Left lung (tissue), 14 donors: ENCODE measurements at places on chromosomes 13 and 19. TPM values are rescaled to one million over a fixed set of nuclear protein-coding genes. Genes with fewer than 3 reads are reported as not detected.
A peak's percentile ranks its signal among the peaks of the same experiment; 100 is the strongest.

DNA sequence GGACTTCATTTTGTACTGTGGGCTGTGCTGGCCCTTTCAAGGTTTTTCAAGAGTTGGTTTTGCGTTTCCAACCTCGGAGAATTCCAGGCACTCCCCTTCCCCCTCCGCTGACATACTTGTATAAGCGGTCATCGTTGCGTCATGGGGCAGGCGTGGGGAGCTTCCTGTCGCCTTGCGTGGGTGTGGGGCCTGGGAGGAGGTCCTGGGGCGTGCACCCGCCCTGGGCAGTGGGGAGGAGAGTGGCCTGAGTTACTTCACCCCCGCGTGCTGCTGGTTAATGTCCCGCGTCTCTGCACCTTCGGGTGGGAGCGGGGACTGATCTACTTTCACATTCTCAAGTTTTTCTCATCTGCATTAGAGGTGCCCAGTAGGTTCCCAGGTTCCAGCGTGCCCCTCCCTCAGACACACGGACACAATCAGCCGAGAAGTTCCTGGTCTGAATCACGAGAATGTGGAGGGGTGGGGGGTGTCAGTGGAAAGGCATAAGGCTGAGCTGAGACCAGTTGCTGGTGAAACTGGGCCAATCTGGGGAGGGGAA, 4.1 kb downstream of the IER2 start:
- no peaks in the 10 kb centered on the region for H3K36me3 ChIP-seq
- peak overlapping the region; percentile 97 for H3K27ac ChIP-seq
- peak overlapping the region; percentile 100 for H3K4me3 ChIP-seq
- peaks cover 6% of the 10 kb centered on the region for H3K4me1 ChIP-seq

The EPSTI1 gene
- 22.4 TPM for total RNA-seq

DNA sequence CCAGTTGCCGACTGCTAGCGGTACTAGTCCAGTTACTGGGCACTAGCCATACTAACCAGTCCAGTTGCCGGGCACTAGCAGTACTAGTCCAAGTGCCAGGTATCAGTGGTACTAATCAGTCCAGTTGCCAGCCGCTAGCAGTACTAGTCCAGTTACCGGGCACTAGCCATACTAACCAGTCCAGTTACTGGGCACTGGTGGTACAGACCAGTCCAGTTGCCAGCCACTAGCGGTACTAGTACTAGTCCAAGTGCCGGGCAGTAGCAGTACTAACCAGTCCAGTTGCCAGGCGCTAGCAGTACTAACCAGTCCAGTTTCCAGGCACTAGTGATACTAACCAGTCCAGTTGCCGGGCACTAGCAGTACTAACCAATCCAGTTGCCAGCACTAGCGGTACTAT, 124.1 kb upstream of the MCF2L start:
- H3K4me1 ChIP-seq, result no peaks in the 10 kb centered on the region
- no peaks in the 10 kb centered on the region for H3K27me3 ChIP-seq
- H3K36me3 ChIP-seq, result peaks cover 87% of the 10 kb centered on the region
- no peak overlapping the region for H3K27ac ChIP-seq
- H3K4me3 ChIP-seq, result no peak overlapping the region

The PRX gene
- total RNA-seq, result 20.0 TPM

DNA sequence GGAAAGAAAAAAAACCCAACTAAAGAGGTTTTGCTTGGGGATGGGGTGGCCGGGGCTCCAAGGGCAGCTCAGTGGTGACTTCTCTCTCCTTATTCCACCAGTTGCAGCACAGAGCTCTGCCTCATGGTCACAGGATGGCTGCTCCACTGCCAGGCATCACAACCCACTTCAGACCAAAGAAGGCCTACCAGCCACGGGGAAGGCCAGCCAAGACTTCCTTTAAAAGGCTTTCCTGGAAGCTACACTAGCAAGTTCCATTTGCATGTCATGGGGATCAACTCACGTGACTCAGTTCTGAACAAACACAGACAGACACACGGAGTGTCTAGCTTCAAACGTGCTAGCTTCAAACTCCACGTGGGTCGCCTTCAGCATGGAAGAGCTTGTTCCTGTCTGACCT, 13.2 kb upstream of the EIF3G start:
- peaks cover 100% of the 10 kb centered on the region for H3K36me3 ChIP-seq
- H3K27me3 ChIP-seq, result no peaks in the 10 kb centered on the region
- no peak for DNase-seq

The TMC4 gene
- total RNA-seq, result 74.0 TPM

DNA sequence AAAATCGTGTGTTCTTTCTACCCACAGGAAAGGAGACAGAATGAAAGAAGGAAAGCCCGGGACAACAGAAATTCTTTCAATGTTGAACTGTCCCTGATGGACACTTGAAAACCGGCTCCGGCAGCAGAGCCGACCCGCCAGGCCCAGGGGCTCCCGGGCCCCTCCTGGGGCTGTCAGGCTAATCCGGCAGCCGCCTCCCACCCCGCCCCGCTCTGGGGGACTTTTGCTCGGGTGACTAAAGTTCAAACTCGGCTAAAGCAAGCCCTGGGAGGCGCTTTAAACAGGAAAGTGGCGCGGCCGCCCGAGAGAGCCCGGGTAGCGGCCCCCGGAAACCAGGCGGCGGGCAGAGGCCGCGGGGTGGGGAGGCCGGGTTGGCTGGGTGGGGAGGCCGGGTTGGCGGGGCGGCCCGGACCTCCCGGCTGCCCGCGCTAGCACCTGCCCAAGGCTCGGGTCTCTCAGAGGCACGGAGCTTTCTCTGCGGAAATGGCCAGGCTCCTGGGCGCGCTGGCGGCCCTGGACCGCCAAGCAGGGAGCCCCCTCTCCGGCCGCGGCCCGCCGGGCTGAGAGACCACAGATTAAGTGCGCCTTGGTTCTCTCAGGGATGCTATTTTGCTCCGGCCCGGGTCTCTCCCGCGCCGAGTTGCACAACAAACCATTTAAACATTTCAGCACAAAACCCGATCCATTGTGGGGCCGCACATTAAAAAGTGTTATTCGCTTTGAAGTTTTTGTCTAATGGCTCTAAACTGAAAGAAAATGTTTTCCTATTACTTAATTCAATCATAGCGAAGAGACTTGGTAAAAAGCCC, 2.6 kb upstream of the GSX1 start:
- H3K4me1 ChIP-seq, result peaks cover 34% of the 10 kb centered on the region
- no peak for DNase-seq
- H3K4me3 ChIP-seq, result no peak overlapping the region
- no peak overlapping the region for H3K27ac ChIP-seq
- H3K27me3 ChIP-seq, result peaks cover 99% of the 10 kb centered on the region
- H3K36me3 ChIP-seq, result no peaks in the 10 kb centered on the region

- no peaks in the 10 kb centered on the region for H3K4me1 ChIP-seq
- no peak overlapping the region for H3K27ac ChIP-seq
- DNase-seq, result no peak
- H3K36me3 ChIP-seq, result no peaks in the 10 kb centered on the region
- H3K27me3 ChIP-seq, result peaks cover 22% of the 10 kb centered on the region
Measured at GRCh38 chr19:15575406-15575805, 39.6 kb upstream of the CYP4F8 start.

DNA sequence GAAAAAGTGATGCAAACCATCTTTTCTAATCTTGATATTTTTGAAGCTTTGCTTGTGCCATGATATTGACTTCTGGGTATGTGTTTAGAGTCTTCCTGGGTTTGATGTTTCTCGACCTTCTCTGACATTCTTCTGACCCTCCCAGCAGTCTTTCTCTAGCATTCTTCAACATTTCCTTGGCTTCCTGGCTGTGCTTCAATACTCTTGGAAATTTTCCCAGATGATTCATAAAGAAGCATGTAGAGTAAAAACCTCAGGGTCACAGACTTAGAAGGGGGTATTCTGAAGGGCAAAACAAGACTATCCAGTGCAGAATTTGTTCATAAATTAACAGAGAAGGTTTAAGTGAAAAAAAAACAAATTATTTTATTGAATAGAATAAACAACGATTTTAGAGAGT, 946.3 kb upstream of the PCDH9 start:
- no peak overlapping the region for H3K27ac ChIP-seq
- H3K4me1 ChIP-seq, result no peaks in the 10 kb centered on the region
- no peaks in the 10 kb centered on the region for H3K27me3 ChIP-seq
- H3K4me3 ChIP-seq, result no peak overlapping the region
- no peak for DNase-seq

The SYT5 gene
- not detected for total RNA-seq

The LIN37 gene
- 6.6 TPM for total RNA-seq

GRCh38 chr19:10467104-10467706, 36.0 kb downstream of the KEAP1 start:
- no peak for DNase-seq
- no peaks in the 10 kb centered on the region for H3K4me1 ChIP-seq
- H3K27ac ChIP-seq, result no peak overlapping the region
- no peaks in the 10 kb centered on the region for H3K27me3 ChIP-seq
- no peak overlapping the region for H3K4me3 ChIP-seq

The AP2S1 gene
- total RNA-seq, result 152 TPM

The PBX4 gene
- 3.4 TPM for total RNA-seq

DNA sequence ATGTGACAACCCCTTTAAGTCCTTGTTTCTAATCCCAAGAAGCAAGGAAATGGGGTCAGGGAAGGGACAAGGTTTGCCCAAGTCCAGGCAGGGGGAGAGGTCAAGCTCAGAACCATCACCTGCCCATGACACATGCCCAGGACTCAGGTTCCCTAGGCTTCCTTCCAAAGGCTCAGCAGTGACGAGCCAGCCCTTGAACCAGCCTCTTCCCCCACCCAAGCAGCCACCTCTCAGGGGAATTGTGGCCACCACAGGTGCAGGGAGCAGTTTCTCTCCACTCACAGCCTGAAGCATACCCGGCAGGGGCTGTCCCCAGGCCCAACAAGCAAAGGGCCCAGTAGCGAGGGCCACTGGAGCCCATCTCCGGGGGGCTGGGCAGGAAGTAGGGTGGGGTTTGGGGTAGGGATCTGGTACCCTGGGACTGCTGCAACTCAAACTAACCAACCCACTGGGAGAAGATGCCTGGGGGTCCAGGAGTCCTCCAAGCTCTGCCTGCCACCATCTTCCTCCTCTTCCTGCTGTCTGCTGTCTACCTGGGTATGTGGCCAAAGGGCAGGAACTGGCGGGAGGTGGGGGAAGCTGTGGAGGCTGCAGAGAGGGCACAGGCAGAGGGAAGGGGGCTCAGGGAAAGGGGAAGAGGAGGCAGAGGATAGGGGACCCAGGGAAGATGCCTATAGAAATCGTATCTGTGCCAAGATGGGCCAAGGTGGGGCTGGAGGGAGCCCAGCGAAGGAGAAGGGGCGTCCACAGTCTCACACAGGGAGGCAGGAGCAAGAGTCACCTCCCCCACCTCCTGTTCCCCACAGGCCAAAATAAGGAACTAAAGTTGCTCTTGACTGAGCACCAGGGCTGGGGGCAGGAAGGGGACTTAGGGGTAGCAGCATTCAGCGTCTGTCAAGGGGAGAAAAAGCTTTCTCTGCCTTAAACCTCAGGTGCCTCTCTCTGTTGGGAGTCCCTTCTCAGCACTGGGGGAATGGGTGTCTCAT, at the start of gene CD79A:
TSS of gene CD79A (plus strand) at position 433 of the 986 bp plus-strand sequence. CDS start at position 459, 26 bp downstream.
- H3K27ac ChIP-seq, result no peak within 1 kb of the TSS
- peaks cover 6% of the 10 kb centered on the region for H3K4me1 ChIP-seq
- H3K27me3 ChIP-seq, result no peaks in the 10 kb centered on the region
- H3K4me3 ChIP-seq, result no peak within 1 kb of the TSS

DNA sequence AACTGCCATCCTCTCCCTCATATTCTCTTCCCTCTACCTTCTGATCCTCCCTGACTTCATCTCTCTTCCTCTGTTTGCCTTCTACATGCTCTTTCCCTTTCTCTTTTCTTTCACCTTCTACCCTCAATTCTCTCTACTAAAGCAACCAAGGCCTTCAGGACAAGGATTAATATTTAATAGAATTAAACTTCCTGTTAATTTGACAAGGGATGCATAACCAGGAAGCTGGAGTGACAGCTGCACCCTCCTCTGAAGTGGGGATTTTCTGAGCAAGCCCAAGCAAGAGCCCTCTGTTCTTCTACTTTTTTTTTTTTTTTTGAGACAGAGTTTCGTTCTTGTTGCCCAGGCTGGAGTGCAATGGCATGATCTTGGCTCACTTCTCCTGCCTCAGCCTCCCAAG, 63.4 kb upstream of the MED4 start:
- no peaks in the 10 kb centered on the region for H3K36me3 ChIP-seq
- no peaks in the 10 kb centered on the region for H3K27me3 ChIP-seq
- no peak overlapping the region for H3K4me3 ChIP-seq
- DNase-seq, result peak; percentile 40

DNA sequence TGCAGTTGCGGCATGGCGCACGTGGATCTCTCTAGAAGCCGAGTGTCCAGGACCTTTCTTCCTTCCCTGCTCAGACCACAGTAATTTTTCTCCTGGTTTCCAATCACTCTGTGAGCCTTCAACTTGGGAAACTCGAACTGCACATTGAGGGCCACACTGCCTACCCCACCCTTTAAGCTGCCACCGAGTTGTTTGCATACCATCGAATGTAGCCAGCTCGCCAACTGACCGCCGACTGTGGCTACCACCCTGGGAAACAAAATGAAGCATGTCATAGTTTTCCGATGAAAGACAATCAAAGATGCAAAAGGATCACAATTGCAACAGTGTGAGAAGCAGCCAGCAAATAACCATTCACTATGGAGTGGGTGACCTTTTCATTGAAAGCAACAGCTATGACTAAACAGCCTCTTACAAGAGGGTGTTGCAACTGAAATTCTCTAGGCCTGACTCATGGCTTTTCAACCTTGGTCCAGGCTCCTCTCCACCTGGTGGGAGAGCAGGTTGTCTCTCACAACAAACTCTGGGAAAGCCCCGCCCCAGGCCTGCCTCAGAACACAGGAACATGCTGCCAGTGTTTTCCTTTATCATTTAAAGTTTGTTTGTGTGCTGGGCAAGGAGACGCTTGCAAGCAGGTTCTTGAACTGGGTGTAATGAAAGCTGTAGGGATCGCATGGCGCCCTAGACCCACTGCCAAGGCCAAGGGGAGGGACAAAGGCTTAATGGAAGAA, 141.7 kb upstream of the SERP2 start:
- peak; percentile 83 for DNase-seq
- peak overlapping the region; percentile 34 for H3K27ac ChIP-seq
- H3K4me1 ChIP-seq, result peaks cover 20% of the 10 kb centered on the region

The PALM gene
- 30.2 TPM for total RNA-seq

- peaks cover 24% of the 10 kb centered on the region for H3K36me3 ChIP-seq
- DNase-seq, result no peak
- H3K4me3 ChIP-seq, result no peak overlapping the region
- no peaks in the 10 kb centered on the region for H3K4me1 ChIP-seq
Measured at GRCh38 chr19:33514885-33515551, 6.6 kb downstream of the PEPD start.

DNA sequence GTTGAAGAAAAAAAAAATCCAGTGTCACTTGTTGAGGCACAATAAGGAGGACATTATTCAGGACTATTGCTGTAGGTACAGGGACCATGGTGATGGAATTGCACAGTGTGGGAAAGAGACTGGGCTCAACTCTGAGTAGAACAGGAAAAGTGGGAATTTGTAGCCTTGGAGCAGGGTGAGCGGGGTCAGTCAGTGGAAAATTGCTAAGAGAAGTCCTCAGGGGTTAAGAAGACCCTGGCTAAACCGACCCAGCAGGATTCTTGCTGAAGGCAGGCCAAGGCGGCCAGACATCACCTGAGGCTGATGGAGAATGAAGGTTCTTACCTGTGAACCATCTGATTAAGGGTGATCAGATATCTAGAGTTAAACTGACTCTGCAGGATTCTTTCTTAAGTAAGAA, 12.5 kb downstream of the LAIR2 start:
- H3K27me3 ChIP-seq, result no peaks in the 10 kb centered on the region
- no peaks in the 10 kb centered on the region for H3K36me3 ChIP-seq
- no peak overlapping the region for H3K27ac ChIP-seq
- no peaks in the 10 kb centered on the region for H3K4me1 ChIP-seq
- DNase-seq, result no peak
- H3K4me3 ChIP-seq, result no peak overlapping the region

The CCL25 gene
- total RNA-seq, result not detected

The CEACAM18 gene
- total RNA-seq, result not detected

The LRRC4B gene
- 2.8 TPM for total RNA-seq

GRCh38 chr19:10037809-10038208, 24.5 kb downstream of the RDH8 start:
- H3K36me3 ChIP-seq, result no peaks in the 10 kb centered on the region
- H3K4me1 ChIP-seq, result no peaks in the 10 kb centered on the region
- H3K27me3 ChIP-seq, result peaks cover 54% of the 10 kb centered on the region
- H3K27ac ChIP-seq, result no peak overlapping the region
- no peak for DNase-seq
